ENCODE measurements at places on chromosomes 7 and 10. TPM values are rescaled to one million over a fixed set of nuclear protein-coding genes. Genes with fewer than 3 reads are reported as not detected.

The PRSS1 gene
- total RNA-seq, result not detected

The MMP21 gene
- total RNA-seq, result 3.1 TPM

The EVX1 gene
- not detected for total RNA-seq

The C10orf105 gene
- 0.31 TPM for total RNA-seq

The SLC26A5 gene
- 1.3 TPM for total RNA-seq

The VSTM2A gene
- total RNA-seq, result not detected

The C10orf67 gene
- total RNA-seq, result 7.3 TPM

The BICC1 gene
- 3.1 TPM for total RNA-seq

The FGL2 gene
- 10.5 TPM for total RNA-seq

The LLCFC1 gene
- total RNA-seq, result not detected

The LRMDA gene
- total RNA-seq, result 185 TPM

The ANTXRL gene
- not detected for total RNA-seq

The ZNF804B gene
- total RNA-seq, result not detected

The BMPR1A gene
- 25.1 TPM for total RNA-seq

The TSC22D4 gene
- 68.7 TPM for total RNA-seq

The LOXL4 gene
- total RNA-seq, result 5.2 TPM

The PITX3 gene
- not detected for total RNA-seq
